Hypothalamus (tissue), 51 donors: ENCODE measurements at places on chromosomes 6 and 20.

DNA sequence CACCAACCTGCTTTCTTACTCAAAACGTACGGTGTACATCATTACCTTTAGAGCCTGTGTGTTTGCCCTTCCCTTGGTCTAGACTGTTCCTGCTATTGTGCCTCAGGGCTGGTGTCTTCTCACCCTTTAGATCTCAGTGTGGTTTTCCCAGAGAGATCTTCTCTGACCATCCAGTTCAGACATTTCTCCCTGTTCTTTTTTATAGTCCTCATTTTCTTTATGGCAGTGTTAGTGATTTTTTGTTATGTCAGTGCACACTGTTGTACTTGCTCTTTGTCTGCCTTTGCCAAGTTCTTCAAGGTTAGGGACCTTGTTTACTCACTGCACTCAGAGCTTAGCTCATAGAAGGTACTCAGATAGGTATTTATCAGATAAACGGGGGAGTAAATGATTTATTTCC is 82.8 kb downstream of the ATRN start:
- no peak for DNase-seq

DNA sequence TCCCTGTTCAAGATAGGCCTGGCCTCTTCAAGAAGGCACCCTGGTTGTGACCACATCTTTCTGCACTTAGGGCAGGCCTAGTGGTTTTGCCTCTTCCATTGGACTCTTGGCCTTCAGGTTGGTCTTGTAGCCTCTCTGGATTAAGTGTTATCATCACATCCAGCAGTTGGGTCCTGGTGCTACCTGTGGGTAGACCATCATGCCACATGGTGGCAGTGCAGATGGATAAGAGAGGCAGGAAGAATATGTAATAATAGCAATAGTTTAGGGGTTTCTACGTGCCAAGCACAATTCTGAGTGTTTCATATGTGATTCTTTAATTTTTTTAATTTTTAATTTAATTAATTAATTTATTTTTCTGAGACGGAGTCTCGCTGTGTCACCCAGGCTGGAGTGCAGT is 28.5 kb upstream of the SNRPB2 start:
- no peak for DNase-seq

GRCh38 chr6:104704191-104704590 is 155.5 kb downstream of the HACE1 start:
- no peak for DNase-seq

DNA sequence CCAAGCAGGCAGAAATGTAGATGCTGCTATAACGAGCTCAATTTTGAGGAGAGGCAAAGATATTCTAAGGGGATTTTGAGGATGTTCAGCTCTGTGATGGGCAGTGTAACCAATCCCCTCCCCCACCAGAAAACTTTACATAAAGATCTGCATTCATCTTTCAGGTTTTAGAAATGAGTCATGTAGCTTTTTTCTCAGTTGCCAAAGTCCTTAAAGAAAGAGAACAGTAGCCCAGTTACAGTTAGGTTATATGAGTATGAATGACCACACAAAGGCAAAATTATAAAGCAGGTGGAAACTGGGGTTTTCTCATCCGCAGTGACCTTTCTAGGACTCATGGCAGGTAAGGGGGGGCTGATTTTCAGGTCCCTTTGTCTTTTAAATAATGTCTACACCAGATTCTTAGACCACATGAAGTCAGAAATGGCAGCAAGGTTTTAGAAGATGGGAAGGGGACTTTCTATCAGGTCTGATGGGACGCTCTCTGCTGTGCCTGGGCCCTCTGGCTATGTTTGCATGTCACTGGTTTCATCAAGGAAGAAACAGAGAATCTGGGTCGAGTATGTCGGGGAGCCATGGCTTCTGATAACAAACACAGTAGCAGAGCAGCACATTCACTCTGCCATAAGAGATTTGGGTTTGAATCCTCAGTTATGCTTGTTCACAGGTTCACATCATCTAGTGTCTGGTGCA is 94.7 kb downstream of the CLIC5 start:
- DNase-seq = no peak

DNA sequence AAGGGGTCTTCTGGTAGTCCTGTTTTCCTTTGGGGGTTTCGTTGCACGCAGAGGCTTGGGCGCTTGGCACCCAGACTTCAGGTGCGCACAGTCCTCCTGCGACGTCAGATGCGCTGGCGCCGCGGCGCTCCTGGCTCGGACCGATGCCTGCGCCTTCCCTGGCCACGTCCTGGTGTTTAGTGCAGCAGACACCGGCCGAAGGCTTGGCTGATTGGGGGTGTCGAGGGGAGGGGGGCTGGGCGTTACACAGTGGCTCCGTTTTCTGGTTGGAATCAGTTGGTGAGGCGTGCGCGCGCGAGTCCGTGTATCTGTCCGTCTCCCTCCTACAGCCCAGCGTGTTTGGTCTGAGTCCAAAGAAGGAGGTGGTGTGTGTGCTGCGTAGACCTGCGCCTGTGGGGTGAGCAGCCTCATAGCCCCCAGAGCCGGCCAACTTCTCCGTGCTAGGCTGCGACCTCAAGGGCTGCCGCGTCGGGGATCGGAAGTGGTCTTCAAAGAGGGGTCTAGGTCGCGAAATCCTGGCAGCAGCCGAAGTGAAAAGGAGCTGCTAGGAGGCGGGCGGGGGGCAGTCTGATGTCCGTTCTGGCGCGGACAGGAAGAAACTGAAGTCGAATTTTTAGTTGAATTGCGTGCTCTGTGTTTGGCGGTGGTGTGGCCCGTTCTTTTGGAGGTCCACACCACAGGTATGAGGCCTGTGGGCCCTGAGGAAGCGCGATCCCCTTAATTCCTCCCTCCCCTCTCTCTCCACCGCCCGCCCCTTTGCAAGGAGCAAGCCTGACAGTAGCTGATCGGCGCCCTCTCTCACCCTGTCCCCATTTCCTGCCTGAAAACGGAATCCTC is 1.5 kb downstream of the SYNDIG1 start:
- DNase-seq = no peak
